Activated CD4-positive, alpha-beta T cell treated with anti-CD3 and anti-CD28 coated beads, Interleukin-2, amount 50 U/mL, for 1 hour (primary cell): ENCODE measurements at places on chromosomes 3 and 15.
A peak's percentile ranks its signal among the peaks of the same experiment; 100 is the strongest.

- DNase-seq: no peak
Measured at GRCh38 chr3:55307622-55308021, 179.5 kb downstream of the WNT5A start.

DNA sequence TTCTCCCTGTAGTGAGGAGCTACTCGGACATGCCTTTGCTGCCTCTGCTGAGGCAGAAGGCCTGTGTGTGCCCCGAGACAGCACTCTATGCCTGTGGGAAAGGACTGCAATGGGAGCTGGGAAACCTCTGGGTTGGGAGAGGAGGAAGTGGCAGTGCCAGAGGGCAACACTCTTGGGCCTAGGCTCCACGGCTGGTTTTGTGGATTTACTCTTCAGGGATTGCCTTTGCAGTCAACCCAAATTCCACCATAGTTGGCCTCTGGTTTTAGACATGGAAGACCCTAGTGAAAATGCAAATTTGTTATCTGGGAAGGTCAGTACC, 46.8 kb downstream of the ITGA11 start:
- DNase-seq: no peak

GRCh38 chr3:150129166-150129565, 158.5 kb upstream of the PFN2 start:
- no peak for DNase-seq

GRCh38 chr3:124032881-124033359, 41.0 kb upstream of the ROPN1 start:
- DNase-seq: peak; percentile 54

GRCh38 chr15:90862964-90863778, 5.2 kb upstream of the FURIN start:
- no peak for DNase-seq

DNA sequence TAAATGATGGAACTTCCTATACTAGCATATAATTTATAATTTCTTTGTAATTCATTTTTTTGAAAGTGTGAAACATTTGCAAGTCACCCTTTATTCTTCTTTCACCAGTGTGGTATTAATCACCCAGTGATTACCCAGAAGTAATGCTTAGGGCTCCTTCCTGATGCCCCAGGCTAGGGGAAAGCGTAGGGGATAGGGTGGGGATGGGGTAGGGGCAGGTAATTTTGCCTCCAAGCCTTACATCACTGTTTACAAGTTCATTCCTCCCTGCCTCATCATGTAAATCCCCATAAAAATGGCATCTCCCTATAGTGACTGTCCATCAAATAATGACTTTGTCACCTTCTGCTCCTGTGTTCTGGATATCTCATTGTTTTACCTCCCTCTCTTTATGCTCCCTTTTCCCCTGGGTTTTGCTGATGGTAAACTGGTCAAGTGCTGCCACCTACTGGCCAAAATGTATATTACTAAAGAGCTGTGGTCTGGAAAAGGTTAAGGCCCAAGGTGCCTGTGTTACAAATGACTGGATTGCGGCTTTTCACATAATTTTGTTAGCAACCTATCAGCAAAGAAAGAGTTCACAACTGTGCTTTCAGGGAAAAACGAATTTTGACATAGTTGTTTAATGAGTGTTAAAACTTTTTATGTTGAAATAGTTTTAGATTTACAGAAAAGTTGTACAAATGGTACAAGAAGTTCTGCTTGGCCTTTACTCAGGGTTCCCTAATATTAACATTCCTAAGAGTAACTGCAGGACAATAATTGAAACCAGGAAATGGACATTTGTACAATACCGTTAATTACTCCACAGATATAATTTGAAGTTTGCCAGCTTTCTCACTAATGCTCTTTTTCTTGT, 54.7 kb downstream of the ONECUT1 start:
- DNase-seq: peak; percentile 61

- DNase-seq: peak; percentile 39
Measured at GRCh38 chr15:72796515-72797337, 13.2 kb upstream of the ADPGK start.

GRCh38 chr3:104040896-104041295, 1325.8 kb upstream of the ALCAM start:
- DNase-seq: no peak

GRCh38 chr3:142787719-142788118, 63.9 kb downstream of the TRPC1 start:
- DNase-seq: no peak

- no peak for DNase-seq
Measured at GRCh38 chr3:155070316-155070715, 9.8 kb upstream of the MME start.

DNA sequence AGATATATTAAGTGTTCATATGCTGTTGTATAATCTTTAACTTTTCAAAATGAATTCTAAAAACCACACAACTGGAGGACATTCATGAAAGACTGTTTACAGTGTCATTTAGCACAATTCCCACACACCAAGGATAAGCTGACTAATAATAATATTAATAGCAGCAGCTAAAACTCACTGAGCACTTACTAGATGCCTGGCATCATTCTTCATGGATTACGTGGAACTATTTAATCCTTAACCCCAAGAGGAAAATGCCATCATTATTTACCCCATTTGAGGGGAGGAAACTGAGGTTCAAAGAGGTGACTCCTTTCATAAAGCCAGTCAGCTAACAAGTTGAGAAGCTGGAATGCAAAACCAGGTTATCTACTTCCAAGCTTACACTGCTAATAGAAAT, 77.0 kb downstream of the TMEM108 start:
- DNase-seq: no peak

GRCh38 chr3:8911781-8912180, 51.5 kb downstream of the RAD18 start:
- DNase-seq: no peak

DNA sequence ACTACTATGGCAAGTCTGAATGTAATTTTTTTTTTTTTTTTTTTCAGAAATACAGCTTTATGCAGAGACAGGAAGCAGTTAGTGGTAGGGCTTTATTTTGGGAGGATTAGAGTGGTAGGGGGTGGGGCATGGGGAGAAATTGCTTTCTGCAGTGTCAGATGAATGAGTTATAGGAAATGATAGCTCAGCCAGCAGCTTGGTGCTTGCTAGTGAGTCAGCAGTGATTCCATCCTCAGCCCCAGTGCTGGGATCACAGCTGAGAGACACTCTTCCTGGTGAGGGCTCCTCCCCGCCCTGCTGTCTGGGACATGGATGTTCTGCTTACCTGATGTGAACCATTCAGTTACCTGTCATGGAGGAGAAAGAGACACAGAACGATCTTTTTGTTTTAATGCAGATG, 39.6 kb downstream of the SEMA6D start:
- DNase-seq: no peak

DNA sequence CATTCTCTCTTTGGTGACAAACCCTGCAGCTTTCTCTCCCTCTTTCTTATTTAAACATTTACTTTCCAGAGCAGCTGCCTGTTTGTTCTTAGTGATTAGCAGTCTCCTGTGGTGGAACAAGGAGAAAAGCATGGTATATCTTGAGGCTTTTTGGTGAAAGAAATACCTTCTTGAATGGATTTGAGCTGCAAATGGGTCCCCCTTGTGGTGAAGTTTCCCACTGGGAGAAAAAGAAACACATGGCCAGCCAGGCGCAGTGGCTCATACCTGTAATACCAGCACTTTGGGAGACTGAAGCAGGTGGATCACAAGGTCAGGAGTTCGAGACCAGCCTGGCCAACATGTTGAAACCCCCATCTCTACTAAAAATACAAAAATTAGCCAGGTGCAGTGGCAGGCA, 48.3 kb upstream of the ACP3 start:
- DNase-seq: no peak

GRCh38 chr15:28021281-28022039, 77.7 kb downstream of the OCA2 start:
- no peak for DNase-seq

DNA sequence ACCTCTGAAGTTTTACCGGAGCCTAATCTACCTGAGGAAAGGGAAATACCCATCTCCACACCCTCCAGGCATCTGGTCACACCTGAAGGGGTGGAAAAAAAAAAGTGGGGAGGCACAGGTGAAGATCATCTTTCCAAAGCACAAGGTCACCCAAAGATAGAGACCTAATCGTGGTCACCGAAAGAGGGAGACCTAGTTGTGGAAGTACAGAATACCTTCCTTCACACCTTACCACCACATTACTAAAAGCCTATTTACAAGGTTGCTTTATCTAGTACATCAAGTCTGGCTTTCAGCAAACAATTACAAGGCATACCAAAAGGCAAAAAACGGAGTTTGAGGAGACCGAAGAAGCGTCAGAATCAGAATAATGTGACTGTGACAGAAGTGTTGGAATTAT, 110.0 kb upstream of the ARPP21 start:
- DNase-seq: no peak

- DNase-seq: no peak
Measured at GRCh38 chr3:190097025-190097424, 23.7 kb downstream of the P3H2 start.

- no peak for DNase-seq
Measured at GRCh38 chr15:74386496-74387140, 19.2 kb upstream of the CYP11A1 start.

- peak; percentile 54 for DNase-seq
Measured at GRCh38 chr15:44584162-44584749, 47.3 kb downstream of the EIF3J start.

- no peak for DNase-seq
Measured at GRCh38 chr15:83248151-83249029, 36.1 kb downstream of the BNC1 start.

DNA sequence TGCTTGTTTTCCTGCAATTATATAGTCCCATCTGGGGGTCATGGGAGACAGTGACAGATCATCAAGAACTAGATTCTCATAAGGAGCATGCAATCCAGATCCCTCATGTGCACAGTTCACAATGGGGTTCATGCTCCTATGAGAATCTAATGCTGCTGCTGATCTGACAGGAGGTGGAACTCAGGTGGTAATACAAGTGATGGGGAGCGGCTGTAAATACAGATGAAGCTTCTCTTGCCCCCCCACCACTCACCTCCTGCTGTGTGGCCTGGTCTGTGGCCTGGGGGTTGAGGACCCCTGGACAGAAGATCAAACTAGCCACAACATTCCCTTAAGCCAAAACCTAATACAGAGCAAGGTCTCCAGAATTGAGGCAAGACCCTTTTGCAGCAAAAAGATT, 161.1 kb downstream of the WDR76 start:
- no peak for DNase-seq

- DNase-seq: no peak
Measured at GRCh38 chr3:93988283-93988682, 8.3 kb downstream of the ARL13B start.

- DNase-seq: no peak
Measured at GRCh38 chr3:159619341-159619885, 369.2 kb upstream of the IL12A start.

- DNase-seq: no peak
Measured at GRCh38 chr3:108133858-108134554, 43.2 kb upstream of the CD47 start.

GRCh38 chr3:51747840-51748239, 31.2 kb downstream of the IQCF6 start:
- DNase-seq: no peak

DNA sequence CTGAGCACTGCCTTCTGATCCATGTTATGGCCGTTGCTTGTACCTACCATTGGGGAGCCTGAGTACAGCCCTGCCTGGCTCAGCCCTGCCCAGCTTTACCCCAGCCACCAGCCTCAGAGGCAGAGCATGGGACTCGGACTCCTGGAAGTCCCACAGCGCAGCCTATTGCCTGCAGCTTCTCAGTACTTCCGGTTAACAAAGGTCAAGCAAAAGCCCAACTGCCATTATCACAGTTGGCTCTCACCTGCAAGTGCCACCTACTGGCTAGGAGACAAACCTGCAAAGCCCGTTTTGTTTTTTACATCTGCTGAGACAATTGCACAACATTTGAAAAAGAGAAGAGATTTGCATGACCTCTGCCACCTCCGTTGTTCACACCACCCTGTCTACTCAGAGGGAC, 1081.7 kb downstream of the NAALADL2 start:
- DNase-seq: no peak

DNA sequence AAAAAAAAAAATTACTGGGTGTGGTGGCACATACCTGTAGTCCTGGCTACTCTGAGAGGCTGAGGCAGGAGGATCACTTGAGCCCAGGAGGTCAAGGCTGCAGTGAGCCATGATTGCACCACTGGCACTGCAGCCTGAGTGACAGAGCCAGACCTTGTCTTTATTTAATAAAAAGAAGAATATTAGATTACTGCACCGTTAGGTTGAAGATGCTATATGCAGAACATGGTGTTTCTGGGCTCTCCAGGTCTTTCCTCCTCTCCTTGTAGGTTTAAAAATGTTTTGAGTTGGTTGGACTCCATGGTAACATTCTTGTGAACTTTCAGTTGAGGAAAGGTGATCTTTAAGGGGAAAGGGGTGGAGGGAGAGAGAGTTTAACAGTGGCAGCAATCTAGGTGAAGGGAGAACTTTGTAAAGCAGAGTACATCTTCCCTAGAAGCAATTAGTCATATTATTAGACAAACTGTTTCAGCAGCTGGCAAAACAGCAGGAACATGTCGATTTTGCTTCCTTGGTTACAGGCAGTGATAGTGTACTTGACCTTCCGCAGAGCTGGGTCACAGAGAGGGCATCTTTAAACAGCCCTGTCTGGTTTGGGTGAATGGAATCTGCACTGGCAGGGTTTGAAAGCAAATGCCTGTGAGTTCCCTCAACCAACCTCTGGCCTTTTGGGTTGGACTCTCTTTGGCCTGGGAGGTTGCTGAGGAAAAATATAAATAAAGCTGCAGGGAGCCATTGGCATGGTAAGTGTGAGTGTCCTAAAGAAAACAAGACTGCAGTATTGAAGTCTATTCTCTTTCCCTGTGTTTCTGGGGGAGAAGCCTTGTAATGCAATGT, 42.8 kb downstream of the NR2C2 start:
- no peak for DNase-seq

- DNase-seq: no peak
Measured at GRCh38 chr3:3531476-3531875, 267.8 kb upstream of the LRRN1 start.

DNA sequence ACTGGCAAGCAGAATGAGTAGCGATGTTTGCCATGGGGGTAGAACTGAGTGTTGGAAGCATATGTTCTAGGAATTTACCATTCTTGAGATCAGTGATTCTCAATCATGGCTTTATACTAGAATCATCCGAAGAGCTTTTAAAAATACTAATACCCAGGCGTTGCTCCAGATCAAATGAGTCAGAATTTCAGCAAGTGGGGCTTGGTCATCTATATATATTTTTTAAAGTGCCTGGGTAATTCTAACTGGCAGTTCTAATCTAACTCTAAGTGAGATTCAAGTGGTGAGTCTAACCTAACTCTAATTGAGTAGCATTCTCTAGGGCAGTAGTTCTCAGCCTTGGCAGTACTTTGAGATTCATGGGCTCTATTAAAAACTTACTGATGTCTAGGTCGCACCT, 20.8 kb downstream of the TM4SF1 start:
- DNase-seq: no peak
